ENCODE measurements at places on chromosomes 6 and 20. TPM values are rescaled to one million over a fixed set of nuclear protein-coding genes. Genes with fewer than 3 reads are reported as not detected.

The VWA7 gene
- total RNA-seq: 0.72 TPM

The TSPO2 gene
- total RNA-seq: not detected

The LY6G6F gene
- not detected for total RNA-seq

The TP53TG5 gene
- total RNA-seq: not detected

Measured in A549 treated with Mapracorat at 1 μM for 4 hours (cell line).